ENCODE measurements at places on chromosomes 13 and 19. TPM values are rescaled to one million over a fixed set of nuclear protein-coding genes. Genes with fewer than 3 reads are reported as not detected.

ADM5 gene
- 18.5 TPM for total RNA-seq

MEX3D gene
- total RNA-seq = 41.4 TPM

FAM216B gene
- not detected for total RNA-seq

CRTC1 gene
- total RNA-seq = 9.4 TPM

LILRB3 gene
- total RNA-seq = not detected

SCGB2B2 gene
- 0.39 TPM for total RNA-seq

TGFBR3L gene
- total RNA-seq = 1.6 TPM

KMT5C gene
- total RNA-seq = 23.5 TPM

PLIN4 gene
- 2.3 TPM for total RNA-seq

LHFPL6 gene
- not detected for total RNA-seq

CRLF1 gene
- total RNA-seq = 1.1 TPM

EFNB2 gene
- total RNA-seq = 16.9 TPM

SOX1 gene
- total RNA-seq = not detected

GRCh38 chr19:33393286-33394005 is 19.9 kb downstream of the CEBPG start:
- no peak overlapping the region for H3K4me3 ChIP-seq
- DNase-seq = no peak
- H3K4me1 ChIP-seq = no peaks in the 10 kb centered on the region
- H3K27ac ChIP-seq = no peak overlapping the region
- peaks cover 19% of the 10 kb centered on the region for H3K36me3 ChIP-seq

DNA sequence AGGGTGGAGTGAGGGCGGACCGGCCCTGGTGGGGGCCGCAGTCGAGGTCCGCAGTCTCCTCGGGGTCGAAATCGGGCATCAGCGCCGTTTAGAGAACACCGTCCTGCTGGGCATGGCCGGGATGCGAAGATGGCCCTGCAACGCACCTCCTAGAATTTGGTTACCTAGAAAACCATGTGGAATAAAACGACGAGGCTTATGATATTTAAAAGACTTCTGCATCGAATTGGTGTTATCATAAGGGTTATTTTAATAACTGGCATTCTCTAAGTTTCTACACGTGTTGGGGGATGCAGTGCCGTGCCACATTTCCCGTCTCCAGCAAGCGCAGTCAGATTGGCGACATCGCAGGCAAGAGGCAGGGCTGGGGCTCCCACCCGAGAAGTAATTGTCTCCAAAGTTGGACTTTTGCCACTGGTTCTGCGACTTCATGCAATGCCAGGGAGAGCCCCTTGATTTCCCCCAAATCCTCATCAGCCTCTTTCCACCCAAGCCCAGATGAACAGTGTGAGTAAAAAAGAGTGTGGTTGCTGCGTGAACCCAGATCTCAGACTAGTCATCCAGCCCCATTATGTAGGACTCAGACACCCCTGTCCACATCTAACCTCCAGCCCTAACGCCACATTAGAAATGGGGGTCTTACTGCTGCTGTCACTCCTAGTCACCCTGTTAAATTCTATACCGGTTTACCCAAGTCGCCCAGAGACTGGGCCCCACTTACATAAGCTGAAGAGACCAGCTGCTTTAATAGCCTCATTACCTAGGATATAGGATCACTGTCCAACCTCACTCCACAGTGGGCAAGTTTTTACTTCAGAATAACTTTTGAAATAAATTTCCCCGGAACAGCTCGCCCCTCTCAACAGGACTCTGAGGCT is 571 bp upstream of the DHRS12 start:
- H3K4me3 ChIP-seq = peak overlapping the region; percentile 68
- DNase-seq = no peak
- H3K27me3 ChIP-seq = no peaks in the 10 kb centered on the region

GRCh38 chr13:46721054-46721453 is 75.9 kb downstream of the ESD start:
- H3K4me1 ChIP-seq = no peaks in the 10 kb centered on the region
- no peak overlapping the region for H3K27ac ChIP-seq
- H3K4me3 ChIP-seq = no peak overlapping the region
- peak; percentile 14 for DNase-seq
- no peaks in the 10 kb centered on the region for H3K27me3 ChIP-seq

- no peak within 1 kb of the TSS for H3K4me3 ChIP-seq
- H3K4me1 ChIP-seq = no peaks in the 10 kb centered on the region
- H3K36me3 ChIP-seq = peaks cover 18% of the 10 kb centered on the region
- no peak for DNase-seq
- H3K27ac ChIP-seq = no peak within 1 kb of the TSS
Observed at GRCh38 chr19:589693-590395, at the start of gene HCN2. HCN2 (plus strand) TSS chr19:589881; CDS start chr19:589946, 65 bp downstream.

- H3K27me3 ChIP-seq = peaks cover 34% of the 10 kb centered on the region
- no peak overlapping the region for H3K27ac ChIP-seq
- DNase-seq = no peak
- H3K4me3 ChIP-seq = no peak overlapping the region
Observed at GRCh38 chr19:55131421-55131820, 14.0 kb upstream of the PPP1R12C start.

DNA sequence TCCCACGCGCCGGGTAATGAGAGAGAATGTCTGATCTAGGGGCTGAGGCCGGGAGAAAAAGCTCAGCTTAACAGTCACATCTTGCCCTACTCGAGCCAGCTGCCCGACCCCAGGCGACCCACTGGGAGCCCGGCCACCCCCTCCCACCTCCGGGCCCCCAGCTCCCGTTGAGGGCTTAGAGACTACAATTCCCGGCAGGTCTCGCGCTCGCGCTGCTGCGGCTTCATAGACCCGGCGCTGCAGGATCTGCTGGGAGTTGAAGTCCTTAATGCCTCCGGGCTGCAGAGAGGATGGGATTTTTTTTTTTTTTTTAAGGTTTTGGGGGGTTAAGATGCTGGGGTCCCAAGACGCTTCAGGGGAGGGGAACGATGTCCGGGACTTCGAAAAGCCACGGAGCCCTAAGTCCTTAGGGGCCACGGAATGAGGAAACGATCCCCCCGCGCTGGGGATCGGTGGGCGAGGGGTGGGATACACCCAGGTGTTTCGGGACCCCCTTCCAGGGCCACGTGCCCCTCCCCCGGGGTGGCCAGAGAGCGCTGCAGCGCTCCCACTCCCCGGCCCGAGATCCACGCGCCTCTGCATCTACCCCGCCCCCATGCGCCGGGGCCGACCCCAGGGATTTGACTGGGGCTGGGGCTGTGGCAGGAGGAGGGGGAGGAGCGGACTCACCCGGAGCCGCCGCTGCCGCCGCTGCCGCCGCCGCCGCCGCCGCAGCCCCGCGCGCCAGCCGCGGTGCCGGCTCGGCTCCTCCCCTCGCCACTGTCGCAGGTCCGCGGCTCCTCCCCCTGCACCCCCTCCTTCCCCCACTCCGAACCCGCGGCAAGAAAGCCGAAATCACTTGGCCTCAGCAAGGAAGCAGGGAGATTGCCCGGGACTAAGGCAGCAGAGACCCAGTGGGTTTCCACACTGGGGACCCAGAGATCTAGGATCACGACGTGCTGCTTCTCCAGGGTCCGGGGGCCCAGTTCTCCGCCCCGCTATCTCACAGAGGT is at the start of gene SYT3:
Gene SYT3 (minus strand): TSS at position 761 of the 992 bp plus-strand sequence. CDS start 2,470 bp downstream, outside the sequence.
- peaks cover 34% of the 10 kb centered on the region for H3K27me3 ChIP-seq
- H3K4me1 ChIP-seq = no peaks in the 10 kb centered on the region
- H3K27ac ChIP-seq = no peak within 1 kb of the TSS
- DNase-seq = no peak
- no peaks in the 10 kb centered on the region for H3K36me3 ChIP-seq
- H3K4me3 ChIP-seq = no peak within 1 kb of the TSS

- no peak overlapping the region for H3K4me3 ChIP-seq
- H3K4me1 ChIP-seq = no peaks in the 10 kb centered on the region
- no peak overlapping the region for H3K27ac ChIP-seq
- no peaks in the 10 kb centered on the region for H3K36me3 ChIP-seq
- H3K27me3 ChIP-seq = no peaks in the 10 kb centered on the region
Observed at GRCh38 chr13:95337597-95337996, 36.3 kb upstream of the ABCC4 start.

DNA sequence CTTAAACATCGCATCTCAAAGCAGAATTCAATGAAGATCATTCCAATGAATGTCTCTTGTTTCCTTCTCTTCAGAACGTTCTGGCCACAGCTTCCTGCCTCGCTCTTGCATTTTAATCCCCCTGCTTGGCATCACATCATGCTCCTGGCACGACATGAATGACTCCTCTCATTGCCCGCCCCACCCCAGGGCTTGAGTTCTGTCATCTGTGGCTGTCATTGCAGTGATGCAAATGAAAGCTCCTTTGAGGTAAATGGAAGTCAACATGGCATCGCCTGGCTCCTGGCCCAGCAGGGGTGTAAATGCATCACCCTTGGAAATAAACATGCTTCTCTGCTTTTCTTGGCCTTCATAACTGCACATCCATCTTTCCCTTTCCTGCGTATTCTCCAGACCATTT is 48.6 kb downstream of the SCEL start:
- no peaks in the 10 kb centered on the region for H3K27me3 ChIP-seq
- no peak for DNase-seq
- H3K27ac ChIP-seq = no peak overlapping the region
- H3K36me3 ChIP-seq = no peaks in the 10 kb centered on the region

GRCh38 chr13:112771877-112772538 is 82.2 kb downstream of the ATP11A start:
- H3K27ac ChIP-seq = no peak overlapping the region
- H3K27me3 ChIP-seq = no peaks in the 10 kb centered on the region
- H3K4me1 ChIP-seq = peaks cover 7% of the 10 kb centered on the region
- H3K36me3 ChIP-seq = peaks cover 5% of the 10 kb centered on the region

DNA sequence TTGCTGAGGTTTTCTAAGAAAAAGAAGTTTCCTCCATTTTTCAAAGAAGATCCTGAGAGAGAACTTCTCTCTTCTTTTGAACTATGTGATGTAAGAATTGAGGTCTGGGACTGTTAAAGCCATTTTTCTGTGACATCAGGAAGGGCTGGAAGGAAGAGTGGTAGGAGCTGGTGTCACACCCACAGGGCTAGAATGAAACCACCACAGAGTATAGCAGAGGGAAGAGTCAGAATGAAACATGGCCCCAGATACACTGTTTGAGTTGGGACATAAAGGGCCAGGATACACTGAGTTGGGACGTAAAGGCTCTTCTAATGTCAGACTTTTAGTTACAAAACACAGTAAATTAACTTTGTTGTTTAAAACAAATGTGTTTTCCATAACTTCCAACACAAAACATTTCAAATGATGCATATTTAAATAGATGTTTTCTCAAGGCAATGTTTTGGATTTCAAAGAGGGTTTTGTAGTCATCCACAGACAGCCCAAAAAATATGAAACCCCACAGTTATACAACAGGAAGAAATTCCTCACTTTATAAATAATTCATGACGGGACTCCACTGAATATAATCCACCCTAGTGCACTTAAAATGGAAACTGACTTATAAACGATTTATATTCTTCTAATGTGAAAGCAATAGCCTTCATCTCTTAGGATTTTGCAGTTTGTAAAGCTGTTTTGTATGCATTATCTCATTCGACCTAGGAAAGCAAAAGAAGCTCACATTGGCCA is 72.5 kb downstream of the LIG4 start:
- H3K27ac ChIP-seq = no peak overlapping the region
- no peak for DNase-seq
- H3K4me3 ChIP-seq = no peak overlapping the region

DNA sequence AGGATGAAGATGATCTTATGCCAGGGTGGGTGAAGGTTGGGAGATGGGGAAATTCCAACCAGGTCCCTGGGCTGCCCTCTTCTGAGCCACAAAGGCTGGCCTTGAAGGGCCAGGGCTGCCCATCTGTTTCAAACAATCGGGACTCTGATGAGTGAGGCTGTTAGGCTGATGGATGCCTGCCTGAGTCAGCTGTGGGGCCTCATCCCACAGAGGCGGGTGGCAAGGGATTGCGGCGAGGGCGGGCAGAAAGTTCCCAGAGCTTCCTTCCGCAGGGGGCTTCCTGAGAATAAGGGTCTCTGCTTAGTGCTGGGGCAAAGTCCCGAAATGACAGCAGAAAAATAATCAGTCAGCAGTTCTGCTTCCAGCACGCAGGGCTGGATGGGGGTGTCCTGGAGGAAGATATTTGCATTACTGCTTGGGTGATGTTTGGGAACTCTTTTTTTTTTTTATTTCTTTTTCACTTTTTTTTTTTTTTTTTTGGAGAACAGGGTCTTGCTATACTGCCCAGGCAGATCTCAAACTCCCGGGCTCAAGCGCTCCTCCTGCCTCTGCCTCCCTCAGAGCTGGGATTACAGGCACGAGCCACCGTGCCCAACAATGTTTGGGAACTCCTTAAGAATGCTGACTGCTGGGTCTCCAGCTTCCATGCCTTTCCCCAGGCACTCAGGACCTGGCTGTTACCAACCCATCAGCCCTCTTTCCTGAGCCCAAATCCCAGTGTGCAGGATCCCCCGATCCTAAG is 14.1 kb downstream of the SH3GL1 start:
- no peaks in the 10 kb centered on the region for H3K27me3 ChIP-seq
- no peak for DNase-seq
- peaks cover 22% of the 10 kb centered on the region for H3K4me1 ChIP-seq
- H3K4me3 ChIP-seq = no peak overlapping the region
- peaks cover 4% of the 10 kb centered on the region for H3K36me3 ChIP-seq
- H3K27ac ChIP-seq = no peak overlapping the region

DNA sequence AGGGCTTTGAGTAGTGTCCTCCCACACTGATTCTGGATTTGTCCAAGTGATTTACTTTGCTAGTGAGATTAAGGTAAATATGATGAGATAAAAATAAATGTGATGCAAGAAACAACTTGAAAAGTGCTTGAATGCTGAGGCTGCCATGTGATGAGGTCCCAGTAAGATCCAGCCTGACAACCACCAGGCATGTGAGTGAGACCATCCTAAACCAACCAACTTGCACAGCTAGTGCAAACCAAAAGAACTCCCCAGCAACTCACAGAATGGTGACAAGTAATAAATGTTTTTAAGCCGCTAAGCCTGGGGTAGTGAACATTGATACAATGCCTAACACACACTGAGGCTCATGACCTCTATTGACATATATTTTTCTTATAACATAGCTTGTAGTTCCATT is 13.3 kb upstream of the RBM26 start:
- no peak overlapping the region for H3K4me3 ChIP-seq
- H3K4me1 ChIP-seq = no peaks in the 10 kb centered on the region
- H3K27me3 ChIP-seq = no peaks in the 10 kb centered on the region
- no peak overlapping the region for H3K27ac ChIP-seq
- no peak for DNase-seq

- H3K36me3 ChIP-seq = no peaks in the 10 kb centered on the region
- H3K4me3 ChIP-seq = no peak overlapping the region
- DNase-seq = no peak
- H3K27ac ChIP-seq = no peak overlapping the region
- H3K27me3 ChIP-seq = no peaks in the 10 kb centered on the region
- peaks cover 6% of the 10 kb centered on the region for H3K4me1 ChIP-seq
Observed at GRCh38 chr13:20654156-20654555, 49.3 kb upstream of the IL17D start.

DNA sequence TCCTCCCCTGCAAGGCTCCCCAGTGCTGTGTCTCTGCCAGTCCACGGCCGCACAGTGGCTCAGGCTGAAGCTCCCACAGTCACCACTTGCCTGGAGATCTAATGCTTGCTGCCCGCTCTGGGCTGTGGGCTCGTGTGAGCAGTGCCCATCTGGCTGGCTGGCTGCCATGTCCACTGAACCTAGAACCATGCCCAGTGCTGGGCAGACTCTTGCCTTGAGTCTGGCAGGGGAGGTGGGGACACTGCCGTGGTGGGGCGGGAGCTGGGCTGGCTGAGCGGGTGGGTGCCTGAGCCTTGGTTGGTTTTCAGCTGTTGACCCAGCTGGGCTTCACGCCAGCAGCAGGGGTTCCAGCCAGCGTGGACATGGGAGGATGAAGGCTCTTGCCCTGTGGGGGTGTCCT is 52.3 kb downstream of the CRTC1 start:
- H3K27ac ChIP-seq = no peak overlapping the region
- peaks cover 17% of the 10 kb centered on the region for H3K4me1 ChIP-seq
- no peaks in the 10 kb centered on the region for H3K27me3 ChIP-seq
- H3K4me3 ChIP-seq = no peak overlapping the region
- DNase-seq = no peak

GRCh38 chr13:106795847-106796246 is 227.9 kb upstream of the ARGLU1 start:
- no peak for DNase-seq
- H3K27me3 ChIP-seq = no peaks in the 10 kb centered on the region
- H3K27ac ChIP-seq = no peak overlapping the region
- peaks cover 7% of the 10 kb centered on the region for H3K4me1 ChIP-seq
- peak overlapping the region; percentile 54 for H3K4me3 ChIP-seq
